ENCODE measurements at places on chromosomes 1 and 21.

DNA sequence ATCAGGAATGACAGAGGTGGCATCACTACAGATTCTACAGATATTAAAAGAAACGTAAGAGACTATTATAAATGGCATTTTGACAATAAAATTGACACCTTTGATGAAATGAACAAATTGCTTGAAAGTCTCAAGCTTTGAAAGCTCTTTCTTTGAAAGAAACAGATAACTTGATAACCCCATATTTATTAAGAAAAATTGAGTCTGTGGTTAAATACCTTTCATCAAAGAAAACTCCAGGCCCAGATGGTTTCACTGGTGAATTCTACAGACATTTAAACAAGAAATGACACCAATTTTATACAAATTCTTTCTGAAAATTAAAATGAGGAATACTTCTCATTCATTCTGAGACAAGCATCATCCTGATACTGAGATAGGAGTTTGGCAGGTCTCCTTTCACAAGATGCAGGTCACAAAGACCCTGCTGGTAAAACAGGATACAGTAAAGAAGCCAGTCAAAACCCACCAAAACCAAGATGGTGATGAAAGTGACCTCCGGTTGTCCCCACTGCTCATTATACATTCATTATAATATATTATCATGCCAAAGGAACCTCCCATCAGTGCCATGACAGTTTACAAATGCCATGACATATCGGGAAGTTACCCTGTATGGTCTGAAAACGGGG is 210.9 kb downstream of the AKT3 start:
- no peak for DNase-seq

GRCh38 chr1:181763736-181764135 is 280.4 kb downstream of the CACNA1E start:
- no peak for DNase-seq

- DNase-seq = no peak
Measured at GRCh38 chr1:91572044-91572443, 71.4 kb downstream of the CDC7 start.

DNA sequence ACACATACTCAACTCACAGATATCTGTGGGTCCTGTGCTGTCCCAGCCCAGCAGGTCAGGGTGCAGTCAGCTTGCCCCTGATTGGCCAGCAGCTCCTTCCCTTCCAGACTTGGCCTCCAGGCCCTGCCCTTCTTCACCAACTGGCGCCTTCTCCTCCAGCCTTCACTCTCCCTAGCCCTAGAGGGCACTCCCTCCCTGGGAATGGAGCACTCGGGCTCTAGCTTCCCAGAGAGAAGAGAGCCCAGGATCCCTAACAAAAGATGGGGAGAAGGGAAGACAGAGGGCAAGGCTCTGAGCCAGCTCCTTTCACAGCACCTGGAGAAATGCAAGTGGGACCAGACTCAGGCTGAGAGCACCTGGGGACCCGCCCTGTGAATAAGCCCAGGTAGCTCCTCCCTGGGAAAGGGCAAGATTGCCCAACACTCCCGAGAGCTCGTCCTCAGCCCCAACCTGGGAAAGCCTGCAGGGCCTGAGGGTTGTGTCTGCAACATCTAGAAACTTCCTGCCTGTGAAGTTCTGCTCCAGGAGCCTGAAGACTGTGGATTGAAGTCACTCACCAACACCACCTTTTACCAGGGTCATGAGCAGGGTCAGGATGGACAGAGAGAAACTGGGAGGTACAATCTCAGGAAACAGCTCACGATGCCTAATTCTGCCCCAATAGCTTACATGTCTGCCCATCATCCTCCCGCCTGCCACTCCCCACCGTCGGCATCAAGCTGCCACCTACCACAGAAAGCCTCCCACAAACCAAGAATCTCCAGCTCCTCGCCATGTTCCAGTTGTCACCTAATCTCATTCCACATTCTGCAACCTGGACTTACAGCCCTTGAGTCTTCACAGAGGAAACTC is at the start of gene PGLYRP4:
PGLYRP4 (minus strand) TSS at position 331 of the 852 bp plus-strand sequence. CDS start 909 bp downstream, outside the sequence.
- DNase-seq = no peak

DNA sequence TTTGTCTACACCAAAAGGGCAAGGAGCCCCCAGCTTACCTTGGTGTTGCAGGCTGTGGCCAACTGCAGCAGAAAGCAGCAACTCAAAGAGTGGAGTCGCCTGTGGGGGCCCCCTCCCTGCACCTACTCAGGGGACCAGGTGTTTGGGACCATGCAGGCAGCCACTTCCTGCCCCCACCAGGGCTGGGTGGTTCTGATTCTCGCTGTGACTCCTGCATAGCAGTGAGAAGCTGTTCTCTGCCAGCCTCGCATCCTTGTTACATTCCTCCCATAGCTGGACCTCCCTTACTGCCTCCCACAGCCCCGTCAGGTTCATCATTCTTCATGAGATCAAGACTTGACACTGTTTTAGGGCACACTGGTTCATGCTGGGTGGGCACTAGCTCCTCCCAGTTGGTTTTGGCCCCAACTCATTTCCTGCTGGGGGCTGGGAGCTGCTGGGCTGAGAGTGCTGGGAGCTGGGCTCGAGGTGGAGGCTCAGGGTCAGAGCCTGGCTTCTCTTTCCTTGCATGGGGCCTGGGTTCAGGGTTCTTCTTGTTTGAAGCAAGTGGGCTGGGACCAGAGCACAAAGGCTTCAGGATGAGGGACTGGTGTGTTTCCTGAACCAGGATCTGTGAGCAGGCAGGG is 146.9 kb upstream of the C1orf174 start:
- no peak for DNase-seq

GRCh38 chr1:17678011-17678410 is 77.1 kb upstream of the ACTL8 start:
- DNase-seq = no peak

Data from GM03348 (cell line).